Posterior vena cava (tissue), 2 donors: ENCODE measurements at places on chromosomes 2 and 18.

GRCh38 chr2:168801961-168802858, at the start of gene NOSTRIN:
Gene NOSTRIN, plus strand, starts transcription at chr2:168802637. Its CDS starts 10 bp downstream, at chr2:168802647.
- DNase-seq = no peak

DNA sequence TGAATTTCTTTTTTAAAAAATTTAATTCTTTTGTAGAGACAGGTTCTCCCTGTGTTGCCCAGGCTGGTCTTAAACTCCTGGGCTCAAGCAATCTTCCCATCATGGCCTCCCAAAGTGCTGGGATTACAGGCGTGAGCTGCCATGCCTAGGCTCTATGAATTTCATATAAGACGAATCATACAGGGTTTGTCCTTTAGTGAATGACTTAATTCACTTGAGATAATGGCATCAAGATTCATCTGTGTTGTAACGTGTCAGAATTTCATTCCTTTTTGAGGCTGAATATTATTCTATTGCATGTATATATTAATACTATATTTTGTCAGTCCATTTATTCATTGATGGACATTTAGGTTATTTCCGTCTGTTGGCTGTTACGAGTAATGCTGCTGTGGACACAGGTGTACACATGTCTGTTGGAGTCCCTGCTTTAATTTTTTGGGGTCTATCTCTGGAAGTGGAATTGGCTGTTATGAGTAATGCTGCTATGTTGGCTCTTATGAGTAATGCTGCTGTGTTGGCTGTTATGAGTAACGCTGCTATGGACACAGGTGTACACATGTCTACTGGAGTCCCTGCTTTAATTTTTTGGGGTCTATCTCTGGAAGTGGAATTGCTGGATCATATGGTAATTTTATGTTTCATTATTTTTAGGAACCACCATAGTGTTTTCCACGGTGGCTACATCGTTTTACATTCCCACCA, 210.6 kb downstream of the CAMKMT start:
- no peak for DNase-seq

DNA sequence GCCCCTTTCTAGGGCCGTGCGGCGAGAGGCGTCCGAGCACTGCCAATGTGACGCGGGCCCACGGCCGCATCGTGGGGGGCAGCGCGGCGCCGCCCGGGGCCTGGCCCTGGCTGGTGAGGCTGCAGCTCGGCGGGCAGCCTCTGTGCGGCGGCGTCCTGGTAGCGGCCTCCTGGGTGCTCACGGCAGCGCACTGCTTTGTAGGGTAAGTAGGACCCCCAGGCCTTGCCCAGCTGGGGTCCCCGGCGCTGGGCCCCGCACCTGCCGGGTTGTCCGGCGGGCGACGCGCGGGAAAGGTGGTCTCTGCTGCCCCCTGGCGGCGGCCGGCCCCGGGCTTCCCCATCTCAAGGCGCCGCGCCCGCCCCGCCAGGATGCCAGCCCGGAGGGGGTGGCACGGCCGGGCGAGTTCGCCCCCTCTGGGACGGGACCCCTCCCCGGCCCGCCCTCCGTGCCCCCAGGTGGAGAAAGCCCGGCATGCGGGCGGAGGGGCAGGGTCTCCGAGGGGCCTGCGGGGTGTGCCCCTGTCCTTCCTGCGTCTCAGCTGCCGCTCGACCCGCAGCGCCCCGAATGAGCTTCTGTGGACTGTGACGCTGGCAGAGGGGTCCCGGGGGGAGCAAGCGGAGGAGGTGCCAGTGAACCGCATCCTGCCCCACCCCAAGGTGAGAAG, 1.9 kb downstream of the PRSS56 start:
- DNase-seq = no peak

GRCh38 chr2:66495788-66496640, 61.1 kb downstream of the MEIS1 start:
- peak; percentile 84 for DNase-seq

- DNase-seq = no peak
Observed at GRCh38 chr2:103448495-103448894, 686.7 kb downstream of the TMEM182 start.

- no peak for DNase-seq
Observed at GRCh38 chr18:43134876-43135275, 19.4 kb upstream of the RIT2 start.

GRCh38 chr2:209472871-209473270, 49.0 kb downstream of the MAP2 start:
- DNase-seq = no peak
